Kidney (tissue), 22 donors: ENCODE measurements at places on chromosomes 2 and 18.

- no peak for DNase-seq
These were observed 41.6 kb downstream of the ZBTB14 start for GRCh38 chr18:5253910-5254309.

DNA sequence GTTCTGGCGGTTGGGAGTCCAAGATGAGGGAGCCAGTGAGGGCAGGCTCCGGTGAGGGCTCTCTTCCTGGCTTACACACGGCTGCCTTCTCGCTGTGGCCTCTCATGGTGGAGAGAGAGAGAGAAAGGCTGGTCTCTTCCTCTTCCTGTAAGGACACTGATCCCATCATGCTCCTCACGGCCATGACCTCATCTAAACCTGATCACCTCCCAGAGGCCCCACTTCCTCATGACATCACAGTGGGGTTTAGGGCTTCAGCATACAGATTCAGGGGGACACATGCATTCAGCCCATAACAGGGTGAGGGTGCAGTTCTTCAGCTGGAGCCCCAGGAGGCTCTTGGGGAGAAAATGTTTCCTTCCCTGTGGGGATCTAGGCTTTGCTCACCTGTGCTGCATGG lies 29.2 kb downstream of the AGAP1 start:
- DNase-seq: no peak

GRCh38 chr2:133721118-133721517 lies 152.9 kb upstream of the NCKAP5 start:
- DNase-seq: no peak

- no peak for DNase-seq
These were observed 172.8 kb downstream of the RDH14 start for GRCh38 chr2:18387441-18388206.

DNA sequence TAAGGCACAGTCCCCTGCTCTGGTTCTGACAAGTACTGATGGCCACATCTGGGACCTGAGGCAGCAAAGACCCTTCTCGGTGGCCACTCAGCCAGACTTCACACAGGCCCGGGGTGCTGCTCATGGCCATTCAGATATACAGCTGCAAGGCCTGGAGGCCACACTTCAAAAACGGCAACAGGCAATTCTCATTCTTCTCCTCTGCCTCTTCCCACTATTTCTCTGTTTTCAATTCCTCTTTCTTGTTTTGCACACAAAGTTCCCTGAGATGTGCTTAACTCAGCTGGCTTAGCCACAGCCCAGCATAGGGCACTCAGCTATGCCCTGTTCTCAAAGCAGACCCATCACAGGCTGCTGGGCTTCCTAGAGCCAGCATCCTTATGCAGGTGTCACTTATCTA lies 29.9 kb downstream of the PTPN18 start:
- DNase-seq: no peak

DNA sequence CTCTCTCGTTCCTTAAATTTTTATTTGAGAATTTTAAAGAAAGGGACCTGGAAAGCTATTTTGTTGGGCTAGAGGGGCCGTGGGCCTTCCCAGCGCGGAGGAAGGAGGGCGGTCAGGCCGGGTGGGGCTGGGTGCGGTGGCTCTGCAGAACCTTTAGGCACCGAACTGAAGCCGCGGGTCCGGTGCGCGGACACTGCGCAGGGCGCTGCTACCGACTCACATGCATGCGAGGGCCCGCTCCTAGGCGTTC lies 1.6 kb upstream of the TWIST2 start:
- DNase-seq: no peak

DNA sequence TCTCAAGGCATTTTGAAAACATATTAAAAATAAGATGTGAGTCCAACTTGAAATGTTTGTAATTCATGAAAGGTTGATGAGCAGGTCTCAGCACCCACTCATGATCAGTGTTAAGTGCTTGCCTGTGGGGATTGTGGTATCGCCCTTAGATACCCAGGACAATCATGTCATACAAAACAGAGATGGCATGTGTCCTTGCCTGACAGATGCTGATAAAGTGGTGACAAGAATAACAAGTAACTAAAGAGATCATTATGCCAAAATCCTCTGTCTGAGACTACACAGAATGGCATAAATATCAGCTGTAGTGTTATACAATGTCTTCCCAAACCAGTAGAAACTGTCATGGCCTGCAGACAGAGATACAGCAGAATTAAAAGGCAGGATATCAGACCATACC lies 930.3 kb downstream of the SUCLG1 start:
- no peak for DNase-seq

GRCh38 chr2:21945658-21946057 lies 821.9 kb downstream of the TDRD15 start:
- no peak for DNase-seq

DNA sequence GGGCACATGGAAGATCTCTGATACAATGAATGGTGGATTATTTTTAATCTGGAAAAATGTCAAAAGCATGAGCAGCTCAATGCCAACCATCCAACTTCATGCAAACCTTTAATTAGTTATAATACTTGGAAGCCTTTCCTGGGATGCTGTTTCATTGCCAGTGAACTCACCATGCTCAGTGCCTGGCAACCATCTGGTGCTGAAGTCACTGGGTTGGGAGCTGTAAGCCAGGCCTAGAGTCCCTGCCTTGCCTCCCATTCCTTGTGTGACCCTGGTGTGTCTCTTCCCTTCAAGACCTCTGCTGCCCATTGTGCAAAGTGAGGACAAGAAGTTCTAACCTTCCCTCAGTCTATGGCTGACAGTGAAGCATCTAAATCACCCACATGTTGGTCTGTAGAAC lies 458.7 kb downstream of the RNF144A start:
- no peak for DNase-seq

- DNase-seq: no peak
These were observed 183.5 kb downstream of the CBLN2 start for GRCh38 chr18:72360634-72361033.

DNA sequence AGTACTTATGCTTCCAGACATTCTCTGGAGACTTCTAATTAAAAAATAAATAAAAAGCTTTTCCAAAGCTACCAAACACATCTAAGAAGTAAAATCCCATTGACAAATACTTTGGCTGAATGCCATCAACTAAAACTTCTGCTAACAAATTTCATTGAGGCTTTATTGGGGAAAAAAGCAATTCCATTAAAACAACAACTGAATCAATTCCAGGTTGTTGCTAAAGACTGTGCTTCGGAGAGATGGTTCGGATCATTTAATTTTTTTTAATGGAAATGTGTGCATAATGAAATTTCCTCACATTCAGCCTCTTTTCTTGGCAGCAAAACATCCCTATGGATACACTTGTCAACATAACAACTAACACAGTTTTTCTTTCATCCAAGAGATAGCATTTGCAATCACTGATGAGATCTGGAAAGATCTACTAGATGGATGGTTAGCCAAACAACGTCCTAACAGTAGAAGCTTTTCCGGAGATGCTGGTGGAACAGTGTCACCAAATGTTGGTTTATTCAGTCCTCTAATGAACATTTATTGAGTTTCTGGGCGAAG lies 446.1 kb upstream of the FAM98A start:
- no peak for DNase-seq

DNA sequence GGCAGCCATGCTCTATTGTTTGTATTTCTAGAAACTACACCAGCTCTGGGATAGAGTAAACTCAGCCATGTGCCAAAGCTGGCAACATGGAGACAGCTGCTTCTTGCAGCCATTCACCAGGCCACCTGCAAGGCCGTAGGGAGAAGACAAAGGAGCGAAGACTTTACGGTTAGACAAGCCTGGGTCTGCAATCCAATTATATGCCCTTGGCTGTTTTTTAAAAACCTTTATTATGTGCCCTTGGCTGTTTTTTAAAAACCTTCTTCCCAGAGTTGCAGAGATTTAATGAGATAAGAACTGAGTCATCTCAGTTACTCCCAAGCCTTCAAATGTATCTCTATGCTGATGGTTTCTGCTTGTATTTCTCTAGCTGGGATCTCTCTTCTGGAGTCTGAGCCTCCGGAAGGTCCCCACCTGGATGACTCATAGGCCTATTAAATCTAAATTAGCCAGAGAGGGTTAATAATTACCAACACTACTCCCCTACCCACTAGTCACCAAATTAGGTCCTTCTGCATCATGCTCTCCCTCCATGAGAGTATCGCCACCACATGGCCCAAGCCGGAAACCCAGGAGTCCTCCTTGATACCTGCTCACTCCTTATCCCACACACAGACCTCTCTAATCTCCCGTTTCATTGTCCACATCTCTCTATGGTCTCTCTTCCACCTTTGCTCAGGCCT lies 17.5 kb upstream of the DPP4 start:
- DNase-seq: peak; percentile 72

GRCh38 chr2:191245869-191246531 lies 796 bp downstream of the MYO1B start:
- DNase-seq: peak; percentile 92

DNA sequence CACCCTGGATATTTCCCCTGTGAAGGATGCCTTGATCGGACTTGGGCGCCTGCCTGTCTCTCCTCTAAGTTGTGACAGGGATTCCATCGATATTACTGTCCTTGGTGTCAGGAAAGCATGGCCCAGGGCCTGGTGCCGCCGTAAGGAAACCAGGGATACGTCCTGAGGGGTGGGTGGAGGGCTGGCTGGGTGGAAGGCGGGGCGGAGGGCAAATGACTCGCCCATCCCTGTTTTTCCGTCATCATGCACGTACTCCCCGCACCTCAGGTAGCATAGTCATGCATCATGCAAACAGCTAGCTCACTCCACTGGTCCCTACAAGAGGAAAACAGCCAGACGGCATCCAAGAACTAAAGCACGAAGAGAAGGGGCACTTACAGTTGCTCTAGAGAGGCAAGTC lies 57.1 kb downstream of the PXDN start:
- no peak for DNase-seq

DNA sequence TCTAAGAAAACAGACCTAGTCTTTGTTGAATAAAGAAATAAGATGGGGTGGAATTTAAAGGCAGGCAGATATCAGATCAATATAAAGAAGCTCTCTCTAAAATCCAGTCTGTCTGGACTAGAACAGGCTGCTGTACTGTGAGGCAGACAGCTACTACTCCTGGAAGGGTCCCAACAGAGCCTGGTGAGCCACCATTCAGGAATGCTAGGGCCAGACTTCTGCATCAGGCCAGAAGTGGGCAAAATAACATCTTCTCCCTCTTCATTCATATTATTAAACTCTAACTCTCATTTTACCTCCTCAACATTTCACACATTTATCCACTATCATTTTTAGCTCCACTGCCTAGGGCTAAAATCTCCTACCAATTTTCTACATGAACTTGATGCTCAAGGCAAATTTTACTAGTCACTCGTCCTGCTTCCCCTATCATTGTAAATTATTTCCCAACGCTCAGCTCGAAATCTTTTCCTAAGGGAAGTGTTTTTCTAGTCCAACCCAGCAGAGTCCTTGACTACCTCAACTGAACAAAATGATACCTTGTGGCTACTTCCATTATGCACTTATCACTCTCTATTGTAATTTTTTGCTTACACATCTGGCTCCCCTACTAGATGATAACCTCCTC lies 45.2 kb upstream of the GLS start:
- DNase-seq: no peak

DNA sequence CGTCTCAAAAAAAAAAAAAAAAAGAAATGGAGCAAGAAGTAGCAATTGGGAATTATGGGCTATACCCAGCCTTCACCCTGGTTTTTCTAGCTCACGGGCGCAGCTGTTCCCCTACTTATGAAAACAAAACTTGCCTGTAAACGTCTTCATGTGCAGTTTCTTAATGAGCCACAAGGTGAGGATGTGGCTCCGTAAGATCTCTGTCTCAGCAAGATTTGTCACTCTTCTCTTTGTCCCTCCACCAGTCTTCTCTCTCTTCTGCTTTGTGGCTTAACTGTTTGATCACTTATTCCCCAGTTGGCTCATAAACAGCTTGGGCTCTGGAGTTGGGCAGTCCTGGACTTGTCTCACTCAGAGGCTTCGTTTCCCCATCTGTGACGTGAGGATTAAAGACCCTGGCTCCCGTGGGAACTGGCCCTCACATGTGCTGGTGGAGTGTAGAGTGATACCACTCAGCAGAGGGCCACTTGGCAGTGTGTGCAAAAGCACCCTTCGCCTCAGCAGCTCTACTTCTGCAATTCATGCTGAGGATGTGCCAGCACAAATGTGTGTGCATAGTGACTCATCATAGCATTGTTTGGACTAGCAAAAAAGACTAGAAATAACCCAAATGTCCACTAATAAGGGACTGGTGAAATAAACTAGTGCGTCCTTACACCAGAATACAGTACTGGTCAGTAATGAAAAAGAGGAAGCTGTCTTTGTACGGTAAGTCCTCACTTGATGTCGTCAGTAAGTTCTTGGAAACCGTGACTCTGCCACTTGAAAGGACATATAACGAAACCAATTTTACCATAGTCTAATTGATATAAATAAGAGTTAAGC lies 8.7 kb downstream of the CEP68 start:
- peak; percentile 51 for DNase-seq

DNA sequence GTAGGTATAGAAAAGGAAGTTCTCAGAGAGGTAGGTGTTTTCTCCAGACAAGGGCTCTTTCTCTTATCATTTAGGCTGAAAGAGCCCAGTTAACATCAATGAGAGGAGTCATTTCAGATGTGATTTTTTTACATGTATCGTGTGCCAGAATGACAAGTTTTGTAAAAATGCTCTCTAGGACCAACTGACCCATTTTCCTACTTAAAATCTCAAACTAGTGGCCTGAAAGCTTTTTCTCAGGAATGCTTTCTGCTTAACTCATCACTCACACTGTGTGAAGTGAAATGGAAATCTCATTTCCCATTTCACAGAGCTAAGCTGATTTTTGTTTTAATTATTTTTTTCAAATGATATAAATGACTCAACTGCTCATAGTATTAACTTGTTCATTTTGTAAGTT lies 128.7 kb upstream of the CYP26B1 start:
- no peak for DNase-seq

- DNase-seq: peak; percentile 51
These were observed 96.9 kb upstream of the ZNF397 start for GRCh38 chr18:35143622-35144596.

GRCh38 chr18:75000920-75001319 lies 208.0 kb downstream of the PTGR3 start:
- no peak for DNase-seq

DNA sequence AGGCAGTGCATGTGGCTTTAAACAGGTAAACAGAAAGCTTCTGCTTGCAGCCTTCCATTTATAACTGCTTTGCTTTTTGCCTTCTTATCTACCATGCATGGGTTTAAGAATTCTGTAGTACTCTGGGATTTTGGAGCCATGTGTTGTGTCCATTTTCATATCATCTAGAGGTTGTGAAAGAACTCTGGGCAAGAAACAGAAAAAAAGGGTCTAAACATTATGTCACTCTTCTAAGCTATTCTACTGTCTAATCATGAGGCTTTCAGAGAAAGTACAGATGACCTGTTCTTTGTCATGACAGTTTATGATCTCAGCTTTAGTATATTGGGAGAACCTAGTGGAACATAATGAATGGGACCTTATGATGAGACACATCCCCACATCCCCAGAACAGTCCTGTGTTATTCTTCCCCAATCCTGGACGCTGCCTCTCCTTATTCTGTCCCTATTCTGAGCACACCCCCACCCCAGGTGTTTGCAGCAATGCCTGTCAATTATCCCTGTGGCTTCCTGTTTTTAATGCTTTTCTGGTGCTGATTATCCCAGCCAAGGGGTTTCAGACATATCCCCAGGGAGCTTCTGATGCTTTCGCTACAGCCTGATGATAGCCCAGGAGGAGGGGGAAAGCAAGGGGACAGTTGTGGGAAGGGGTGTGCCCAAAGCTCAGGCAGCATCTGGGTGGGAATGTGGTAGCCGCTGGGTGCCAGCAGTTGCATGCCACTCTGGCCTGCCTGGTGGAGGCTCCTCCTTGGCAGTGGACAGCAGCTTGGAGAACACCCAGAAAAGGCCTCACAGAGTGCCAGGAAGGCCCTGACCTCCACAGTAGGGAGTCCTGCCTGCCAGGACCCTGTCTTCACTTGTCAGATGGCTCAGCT lies 169.5 kb upstream of the MAP3K20 start:
- DNase-seq: no peak
